D341Med (cell line): ENCODE measurements at places on chromosomes 12 and 14.

- DNase-seq, result no peak
These were observed 65.3 kb downstream of the IQSEC3 start for GRCh38 chr12:131732-132495.

- no peak for DNase-seq
These were observed 250.4 kb upstream of the SEL1L start for GRCh38 chr14:81784084-81784483.

DNA sequence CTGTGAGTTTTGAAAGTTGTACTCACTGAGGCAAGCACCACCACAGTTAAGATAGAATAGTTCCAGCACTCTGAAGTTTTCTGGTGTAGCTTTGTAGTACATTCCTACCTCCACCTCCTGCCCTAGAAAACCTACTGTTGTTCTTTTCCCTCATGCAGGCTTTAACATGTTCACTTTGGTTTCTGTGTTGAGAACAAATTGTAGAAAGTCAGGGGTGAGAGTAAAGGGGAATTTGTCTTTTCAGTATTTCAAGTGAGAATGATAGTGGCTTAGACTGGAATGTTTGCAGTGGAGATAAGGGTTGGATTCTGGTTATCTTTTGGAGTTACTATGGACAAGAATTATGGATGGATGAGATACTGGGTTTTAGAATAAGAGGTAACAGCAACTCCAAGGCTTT, 67.2 kb downstream of the AEBP2 start:
- DNase-seq, result no peak

GRCh38 chr12:65443038-65443437, 164.6 kb downstream of the MSRB3 start:
- DNase-seq, result no peak

DNA sequence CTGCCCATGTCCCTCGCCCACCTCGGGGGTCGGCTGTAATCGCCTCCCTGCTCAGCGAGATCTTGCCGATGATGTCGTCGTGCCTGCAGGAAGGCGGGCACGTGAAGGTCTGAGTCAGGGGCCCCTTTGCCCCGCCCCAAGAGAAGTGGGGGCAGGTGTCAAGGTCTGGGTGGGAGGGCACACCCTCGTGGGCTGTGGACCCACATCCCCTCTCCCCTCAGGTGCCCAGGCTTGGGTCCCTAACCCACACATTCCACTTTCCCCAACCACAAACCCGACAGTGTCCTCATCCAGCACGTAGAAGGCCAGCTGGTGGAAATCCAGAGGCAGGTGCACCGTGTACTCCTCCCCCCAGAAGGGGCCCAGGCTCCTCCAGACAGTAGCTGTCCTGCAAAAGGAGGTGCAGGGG, 7.8 kb downstream of the RASAL1 start:
- DNase-seq, result no peak

- no peak for DNase-seq
These were observed at the start of gene TDRD9 for GRCh38 chr14:103928011-103928890. TDRD9 (plus strand) TSS chr14:103928456; CDS start chr14:103928510, 54 bp downstream.

DNA sequence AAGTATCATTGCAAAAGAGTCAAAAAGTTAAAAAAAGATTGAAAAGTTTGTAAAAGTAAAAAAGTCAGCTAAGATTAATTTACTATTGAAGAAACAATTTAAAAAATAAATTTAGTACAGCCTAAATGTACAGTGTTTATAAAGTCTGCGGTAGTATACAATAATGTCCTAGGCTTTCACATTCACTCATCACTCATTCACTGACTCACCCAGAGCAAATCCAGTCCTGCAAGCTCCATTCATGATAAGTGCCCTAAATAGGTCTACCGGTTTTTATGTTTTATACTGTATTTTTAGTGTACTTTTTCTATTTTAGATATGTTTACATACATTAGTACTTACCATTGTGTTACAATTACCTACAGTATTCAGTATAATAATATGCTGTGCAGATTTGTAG, 43.9 kb upstream of the ABCC9 start:
- no peak for DNase-seq
